ENCODE measurements at places on chromosomes 5 and 9.

DNA sequence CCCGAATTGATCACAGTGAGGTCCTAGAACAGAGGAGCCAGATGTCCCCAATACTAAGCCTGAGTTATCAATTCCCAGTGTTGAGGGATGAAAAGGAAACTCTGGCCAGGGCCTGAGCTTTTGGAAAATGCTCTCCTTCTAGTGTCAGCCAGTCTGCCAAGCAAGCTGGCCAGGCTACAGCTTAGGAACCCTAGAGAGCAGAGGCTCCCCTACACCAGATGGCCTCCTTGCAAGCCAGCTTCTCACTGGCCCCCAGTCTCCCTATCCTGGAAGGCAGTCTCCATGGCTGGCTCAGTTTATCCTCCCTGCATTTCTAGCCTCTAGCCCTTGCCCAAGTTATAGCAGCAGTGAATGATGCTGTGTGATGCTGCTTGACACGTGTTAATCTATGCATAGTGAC, 204.7 kb upstream of the WWC1 start:
- no peak for DNase-seq

DNA sequence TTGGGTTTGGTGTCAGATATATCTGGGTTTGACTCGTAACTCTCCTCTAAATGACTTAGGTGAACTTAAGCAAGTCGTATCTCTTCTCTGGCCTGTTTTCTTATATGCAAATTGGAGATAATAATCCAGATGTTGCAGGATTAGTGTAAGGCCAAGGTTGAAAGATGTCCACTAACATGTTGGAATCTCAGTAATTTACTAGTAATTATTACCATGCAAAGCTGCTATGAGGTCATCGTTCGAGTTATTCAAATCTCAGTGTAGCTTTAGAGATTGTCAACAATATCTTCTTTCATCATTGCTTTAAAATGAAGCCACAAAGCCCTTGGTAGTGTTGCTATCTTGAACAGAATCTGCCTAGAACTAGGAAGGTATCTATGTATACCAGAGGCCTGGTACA, 437.7 kb upstream of the KLF4 start:
- DNase-seq: no peak

- no peak for DNase-seq
These were observed 83.0 kb downstream of the GABBR2 start for GRCh38 chr9:98625728-98626127.

DNA sequence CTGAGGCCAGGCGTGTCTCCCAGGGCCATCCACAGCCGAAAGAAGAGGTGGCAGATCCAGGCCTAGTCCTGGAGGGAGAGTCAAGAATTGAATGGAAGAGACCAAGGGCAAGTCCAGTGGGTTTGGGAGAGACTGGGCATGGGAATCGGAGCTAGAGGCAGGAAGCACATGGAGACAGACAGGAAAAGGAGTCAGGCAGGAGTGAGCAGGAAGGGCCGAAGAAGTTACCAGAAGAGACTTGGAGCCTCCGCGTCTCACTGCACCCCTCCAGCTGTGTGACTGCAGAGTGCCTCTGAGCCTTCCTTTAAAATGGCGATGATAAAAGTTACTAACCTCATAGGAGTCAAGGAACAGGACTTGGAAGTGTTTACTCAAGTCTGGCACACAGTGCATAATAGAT, 64.4 kb upstream of the ANGPTL2 start:
- no peak for DNase-seq

DNA sequence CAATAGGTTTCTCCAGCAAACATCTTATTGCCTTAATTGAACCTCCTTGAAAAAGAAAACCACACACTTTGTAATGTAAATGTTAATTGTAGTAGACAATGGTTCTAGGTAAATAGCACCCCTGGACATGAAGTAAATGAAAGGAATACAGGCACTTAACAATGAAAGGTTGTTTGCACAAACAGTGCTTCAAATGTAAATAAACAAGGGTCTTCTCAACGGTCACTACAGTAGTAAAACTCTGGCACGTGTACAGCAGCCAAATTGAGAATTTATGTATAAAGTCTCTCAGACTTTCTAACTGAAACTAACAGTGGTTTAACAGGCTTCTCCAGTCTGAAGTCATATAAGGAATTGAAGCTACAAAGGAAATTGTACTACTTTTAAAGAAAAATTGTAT, 218.3 kb downstream of the MEF2C start:
- no peak for DNase-seq
